H9 (cell line): ENCODE measurements at places on chromosomes 3 and 15. TPM values are rescaled to one million over a fixed set of nuclear protein-coding genes. Genes with fewer than 3 reads are reported as not detected.

The P2RY1 gene
- 6.3 and 6.4 TPM in 2 replicates for total RNA-seq

The PCYT1A gene
- 30.9 and 31.6 TPM in 2 replicates for total RNA-seq

DNA sequence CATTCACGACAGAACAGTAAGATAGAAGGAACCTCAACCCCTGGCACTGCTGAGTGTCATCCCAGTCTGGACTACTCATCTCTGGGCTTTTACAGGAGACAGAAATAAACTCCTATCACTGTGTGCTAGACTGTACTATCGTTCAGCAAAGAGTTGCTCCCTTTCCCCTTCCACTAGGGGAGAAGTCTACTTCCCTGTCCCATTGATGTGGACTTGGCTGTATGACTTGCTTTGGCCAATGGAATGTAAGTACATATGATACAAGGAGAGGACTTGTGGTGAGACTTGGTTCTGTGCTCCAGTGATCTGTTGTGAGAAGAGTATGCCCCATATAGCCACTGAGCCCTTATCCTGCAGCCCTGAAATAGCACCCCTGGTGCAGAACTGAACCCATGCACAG, 5.3 kb upstream of the KIF7 start:
- DNase-seq = no peak

DNA sequence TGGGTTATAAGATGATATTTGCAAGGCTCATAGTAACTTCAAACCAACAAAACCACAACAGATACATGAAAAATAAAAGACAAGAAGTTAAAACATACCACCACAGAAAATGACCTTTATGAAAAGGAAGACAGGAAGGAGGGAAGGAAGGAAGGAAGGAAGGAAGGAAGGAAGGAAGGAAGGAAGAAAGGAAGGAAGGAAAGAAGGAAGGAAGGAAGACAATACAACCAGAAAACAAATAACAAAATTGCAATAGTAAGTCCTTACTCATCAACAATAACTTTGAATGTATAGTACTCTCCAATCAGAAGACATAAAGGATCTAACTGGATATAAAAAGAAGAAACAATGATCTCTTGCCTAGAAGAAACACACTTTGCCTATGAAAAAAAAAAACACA, 287.4 kb upstream of the DCBLD2 start:
- DNase-seq = no peak

GRCh38 chr3:35078780-35079179, 560.5 kb upstream of the ARPP21 start:
- no peak for DNase-seq
